ENCODE measurements at places on chromosomes 3 and 15.

GRCh38 chr15:34161329-34161963 lies 48.5 kb downstream of the KATNBL1 start:
- DNase-seq: no peak

GRCh38 chr3:35653347-35653746 lies 14.0 kb downstream of the ARPP21 start:
- DNase-seq: no peak

DNA sequence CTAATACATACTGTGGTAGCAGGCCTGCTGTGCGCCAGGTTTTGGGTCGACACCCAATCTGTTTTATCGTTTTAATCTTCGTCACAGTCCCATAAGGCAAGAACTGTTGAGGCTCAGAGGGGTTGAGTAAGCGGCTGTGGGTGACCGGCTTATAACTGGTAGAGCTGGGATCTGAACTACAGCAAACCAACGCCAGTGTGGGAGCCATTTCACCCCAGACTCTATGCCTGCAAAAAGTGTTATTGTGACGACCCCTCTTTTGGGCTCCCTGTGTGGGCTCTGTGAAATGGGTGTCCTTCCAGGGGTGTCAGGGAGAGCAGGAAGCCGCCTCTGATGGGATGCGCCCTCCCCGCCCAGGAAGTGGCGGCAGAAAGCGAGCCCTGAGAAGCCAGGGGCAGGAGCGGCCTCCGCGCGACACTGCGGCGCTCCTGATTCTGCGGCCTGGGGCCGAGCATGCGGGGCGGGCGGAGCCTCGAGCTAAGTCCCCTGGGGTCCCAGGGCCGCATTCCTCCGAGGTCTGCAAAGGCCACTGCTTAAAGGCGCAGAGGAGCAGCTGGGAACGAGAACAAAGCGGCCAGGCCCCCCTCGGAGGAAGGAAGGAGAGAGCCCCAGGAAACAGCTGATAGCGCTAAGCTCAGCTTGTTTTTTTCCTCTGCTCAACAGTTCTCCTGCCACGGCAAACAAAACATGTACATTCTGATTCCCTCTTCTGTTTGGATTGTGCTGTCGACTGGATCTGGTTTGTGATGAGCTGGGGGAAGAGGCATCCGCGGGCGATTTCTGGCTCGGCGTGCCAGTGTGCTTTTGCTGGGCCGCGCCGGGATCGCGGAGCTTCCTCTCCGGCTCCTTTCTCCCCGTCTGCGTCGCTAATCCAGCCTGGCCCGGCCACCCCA lies 33.9 kb downstream of the GRK7 start:
- peak; percentile 22 for DNase-seq

GRCh38 chr3:24608701-24609390 lies 114.2 kb upstream of the THRB start:
- no peak for DNase-seq

- DNase-seq: no peak
Measured at GRCh38 chr3:96931119-96931862, 116.9 kb downstream of the EPHA6 start.

- DNase-seq: no peak
Measured at GRCh38 chr3:138469874-138470273, 35.5 kb downstream of the ESYT3 start.

- DNase-seq: no peak
Measured at GRCh38 chr3:45066109-45066801, 40.2 kb downstream of the CLEC3B start.

DNA sequence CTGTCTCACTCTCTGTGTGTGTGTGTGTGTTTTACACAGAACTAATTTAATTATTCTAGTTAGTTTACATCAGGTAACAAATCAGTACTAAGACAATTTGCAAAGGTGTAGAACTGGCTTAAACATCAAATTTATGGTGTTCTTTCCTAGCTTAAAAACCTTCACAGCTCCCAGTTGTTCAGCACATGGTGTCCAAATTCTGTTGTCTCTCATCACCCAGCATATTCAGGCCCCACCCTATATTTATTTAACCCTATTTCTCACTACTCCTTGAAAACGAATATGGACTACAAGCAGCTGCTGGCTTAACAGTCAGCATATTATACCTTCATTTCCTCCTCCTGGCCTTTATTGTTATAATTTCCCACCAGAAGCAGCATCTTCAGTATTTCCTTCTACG lies 1.2 kb downstream of the IL20RB start:
- DNase-seq: no peak

DNA sequence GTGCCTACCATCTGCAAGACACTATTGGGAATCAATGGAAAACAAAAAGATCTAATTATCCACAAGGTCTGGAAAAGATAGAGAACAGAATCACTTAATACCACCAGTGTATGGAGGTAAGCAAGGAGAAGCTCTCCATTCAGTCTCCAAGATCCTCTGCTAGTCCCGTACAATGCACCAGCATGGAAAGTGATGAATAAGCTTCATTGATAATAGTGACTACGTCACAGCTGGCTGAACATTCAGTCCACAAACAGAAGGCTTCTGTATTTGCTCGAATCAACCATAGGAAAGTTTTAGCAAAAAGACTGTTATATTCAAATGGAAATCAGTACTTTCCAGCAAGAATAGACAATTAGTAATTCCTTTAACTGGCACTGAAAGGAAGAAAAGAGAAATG lies 42.9 kb downstream of the IGSF11 start:
- no peak for DNase-seq

DNA sequence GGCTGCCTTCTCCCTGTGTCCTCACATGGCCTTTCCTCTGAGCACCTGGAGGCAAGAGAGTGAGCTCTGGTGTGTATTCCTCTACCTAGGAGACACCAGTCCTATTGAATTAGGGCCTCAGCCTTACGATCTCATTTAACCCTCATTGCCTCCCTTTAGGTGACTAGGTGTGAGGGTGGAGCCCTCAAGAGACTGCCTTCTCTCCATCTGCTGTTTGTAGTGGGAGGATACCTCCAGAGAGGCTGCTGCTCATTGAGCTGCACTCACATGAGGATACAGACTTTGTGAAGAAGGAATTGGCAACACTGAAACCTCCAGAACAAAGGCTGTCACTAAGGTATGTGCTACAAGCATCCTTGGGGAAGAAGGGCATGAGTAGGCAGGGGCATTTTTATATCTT lies at the start of gene CCR8:
Gene CCR8, plus strand, starts transcription at position 217 of the 400 bp plus-strand sequence. CDS start 2,623 bp downstream, outside the sequence.
- no peak for DNase-seq

DNA sequence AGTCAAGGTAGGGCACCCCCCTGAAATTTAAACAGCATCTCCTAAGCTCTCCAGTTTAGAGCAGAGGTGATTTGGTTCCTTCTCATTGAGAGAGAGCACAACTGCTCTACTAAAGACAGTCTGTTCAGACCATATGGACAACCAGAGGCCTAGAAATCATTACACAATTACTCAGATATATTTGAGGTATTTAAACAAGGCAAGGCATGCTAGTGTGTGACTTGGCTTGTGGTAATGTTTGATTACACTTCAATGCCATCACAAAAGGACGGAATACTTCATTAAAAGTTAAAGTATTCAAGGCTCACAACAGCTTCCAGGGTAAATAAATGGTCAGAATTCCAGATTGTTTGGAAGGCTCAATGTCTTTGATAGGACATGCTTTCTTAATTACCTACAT lies 110.2 kb downstream of the LRTM1 start:
- DNase-seq: no peak
